Stimulated activated CD4-positive, alpha-beta T cell treated with anti-CD3 and anti-CD28 coated beads, Interleukin-12 subunit alpha, Interleukin-12 subunit beta, amount 100 ng/mL, for 24 hours (primary cell): ENCODE measurements at places on chromosomes 16 and 17.
A peak's percentile ranks its signal among the peaks of the same experiment; 100 is the strongest.

GRCh38 chr17:40075201-40075941 is 12.6 kb downstream of the THRA start:
- peak; percentile 50 for DNase-seq

- DNase-seq = no peak
These were observed 98.7 kb upstream of the CCL2 start for GRCh38 chr17:34156401-34156740.

DNA sequence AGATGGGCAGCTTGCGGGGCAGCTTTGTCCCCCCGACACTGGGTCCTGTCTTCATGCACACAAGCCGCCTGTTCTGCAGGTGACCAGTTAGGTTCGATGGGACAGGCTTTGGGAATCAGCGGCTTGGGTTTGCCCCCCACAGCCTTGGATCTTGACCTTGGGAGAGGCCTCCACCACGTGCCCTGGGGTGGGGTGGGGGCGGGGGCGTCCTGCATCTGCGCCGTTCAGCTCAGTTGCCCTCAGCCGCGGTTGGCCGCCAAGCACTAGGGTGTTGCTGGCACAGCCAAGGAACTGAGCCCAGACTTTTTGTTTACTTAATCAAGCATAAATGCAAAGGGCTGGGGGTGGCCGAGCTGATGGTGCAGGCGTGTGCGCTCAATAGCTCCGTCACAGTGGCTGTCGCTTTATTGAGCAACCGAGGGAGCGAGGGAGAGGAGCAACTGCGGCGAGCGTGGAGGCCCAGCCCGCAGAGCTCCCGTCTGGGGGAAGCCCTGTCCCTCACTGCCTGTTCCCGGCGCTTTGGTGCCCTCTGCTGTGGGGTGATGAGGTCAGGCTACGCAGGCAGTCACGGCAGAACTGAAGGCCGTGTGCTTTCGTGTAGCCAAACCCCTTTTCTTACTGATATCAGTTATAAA is 33.9 kb downstream of the JPH3 start:
- DNase-seq = peak; percentile 83

DNA sequence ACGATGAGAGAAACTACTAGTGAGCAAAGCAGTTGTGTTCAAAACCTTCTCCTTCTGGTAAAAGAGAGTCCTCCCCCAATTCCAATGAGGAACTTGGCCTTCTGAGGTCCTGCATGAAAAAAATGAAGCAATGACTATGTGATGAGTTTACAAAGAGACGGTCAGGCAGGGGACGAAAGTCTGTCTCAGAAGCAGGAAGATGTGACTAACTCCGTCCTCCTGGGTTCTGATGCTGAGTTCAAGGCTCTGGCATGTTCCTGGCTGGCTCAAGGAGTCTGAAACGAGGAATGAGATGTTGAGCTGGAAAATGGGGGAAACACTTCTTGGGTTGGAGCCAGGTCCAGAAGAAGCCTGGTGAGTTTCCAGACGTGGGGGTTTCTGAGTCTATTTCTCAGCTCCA is 129.6 kb downstream of the CPPED1 start:
- DNase-seq = no peak

DNA sequence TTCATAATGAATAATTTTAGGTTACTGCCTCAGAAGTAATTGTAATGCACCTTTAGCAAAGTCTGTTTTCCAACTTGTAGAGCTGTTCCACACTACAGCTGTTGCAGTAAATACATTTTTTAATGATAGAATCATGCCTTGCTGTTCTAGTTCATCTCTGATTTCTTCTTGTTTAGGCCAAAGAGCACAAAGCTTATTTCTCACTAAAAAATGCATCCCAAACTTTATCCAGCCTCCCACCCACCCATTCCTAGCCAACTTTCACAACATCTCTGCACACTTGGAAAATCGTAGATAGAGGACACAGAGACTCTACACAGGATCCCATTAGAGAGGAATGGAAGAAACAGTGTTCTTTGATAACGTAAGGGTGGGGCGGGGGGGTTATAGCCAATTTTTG is 252.2 kb upstream of the DYNLRB2 start:
- no peak for DNase-seq

DNA sequence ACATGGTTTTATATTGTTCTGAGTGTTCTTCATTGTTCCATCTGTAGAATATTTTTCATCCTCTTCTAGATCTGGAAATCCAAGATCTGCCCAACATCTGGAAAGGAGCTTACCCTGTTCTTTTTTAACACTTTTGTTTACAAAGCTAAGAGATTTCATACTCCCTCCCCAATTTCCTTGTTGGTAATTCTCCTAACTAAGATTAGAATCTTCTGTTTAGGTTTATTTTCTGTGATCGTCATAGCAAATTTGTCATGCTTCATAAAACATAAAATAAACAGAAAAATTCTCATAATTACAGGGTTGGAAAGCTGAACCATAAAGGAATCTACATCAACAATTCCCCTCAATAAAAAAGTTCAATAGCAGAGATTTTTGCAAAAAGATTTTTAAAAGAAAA is 580.3 kb upstream of the CA10 start:
- DNase-seq = no peak

DNA sequence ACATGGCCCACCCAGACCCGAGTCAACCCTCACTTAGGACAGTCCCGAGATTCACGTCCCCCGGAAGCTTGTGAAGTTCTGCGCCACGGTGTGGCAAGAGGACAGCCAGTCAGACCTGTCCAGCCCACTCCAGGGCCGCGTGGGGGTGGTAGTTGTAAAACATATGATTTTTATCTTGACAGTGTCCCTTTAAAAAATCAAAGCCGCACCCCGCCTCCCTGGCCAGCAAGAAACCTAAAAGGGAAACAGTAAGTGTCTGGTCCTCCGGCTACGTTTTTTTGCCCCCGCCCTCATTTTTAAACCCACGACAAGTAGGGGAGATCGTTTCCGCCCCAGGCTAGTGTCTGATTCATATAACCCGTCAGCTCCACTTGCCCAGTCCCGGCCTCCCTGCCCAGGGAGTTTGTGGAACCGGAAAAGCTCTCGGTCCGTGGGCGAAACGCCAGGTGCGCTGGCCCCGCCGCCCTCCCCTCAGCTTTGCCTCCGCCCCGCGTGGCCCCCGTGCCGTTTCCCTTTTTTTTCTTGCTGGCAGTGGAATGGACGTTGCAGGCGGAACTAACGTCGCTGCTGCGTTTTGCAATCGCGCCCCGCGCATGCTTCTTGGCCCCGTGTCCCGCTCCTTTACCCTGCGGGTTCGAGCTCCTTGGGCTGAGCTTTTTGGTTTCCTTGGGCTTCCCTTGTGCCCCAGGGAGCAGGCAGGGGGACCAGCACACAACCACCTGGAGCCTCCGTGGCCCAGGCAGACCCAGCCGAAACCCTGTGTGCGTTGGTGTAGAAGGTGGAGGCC is 13.3 kb upstream of the NUDT16L1 start:
- DNase-seq = no peak

GRCh38 chr16:31357324-31358109 is 2.5 kb downstream of the ITGAX start:
- no peak for DNase-seq

DNA sequence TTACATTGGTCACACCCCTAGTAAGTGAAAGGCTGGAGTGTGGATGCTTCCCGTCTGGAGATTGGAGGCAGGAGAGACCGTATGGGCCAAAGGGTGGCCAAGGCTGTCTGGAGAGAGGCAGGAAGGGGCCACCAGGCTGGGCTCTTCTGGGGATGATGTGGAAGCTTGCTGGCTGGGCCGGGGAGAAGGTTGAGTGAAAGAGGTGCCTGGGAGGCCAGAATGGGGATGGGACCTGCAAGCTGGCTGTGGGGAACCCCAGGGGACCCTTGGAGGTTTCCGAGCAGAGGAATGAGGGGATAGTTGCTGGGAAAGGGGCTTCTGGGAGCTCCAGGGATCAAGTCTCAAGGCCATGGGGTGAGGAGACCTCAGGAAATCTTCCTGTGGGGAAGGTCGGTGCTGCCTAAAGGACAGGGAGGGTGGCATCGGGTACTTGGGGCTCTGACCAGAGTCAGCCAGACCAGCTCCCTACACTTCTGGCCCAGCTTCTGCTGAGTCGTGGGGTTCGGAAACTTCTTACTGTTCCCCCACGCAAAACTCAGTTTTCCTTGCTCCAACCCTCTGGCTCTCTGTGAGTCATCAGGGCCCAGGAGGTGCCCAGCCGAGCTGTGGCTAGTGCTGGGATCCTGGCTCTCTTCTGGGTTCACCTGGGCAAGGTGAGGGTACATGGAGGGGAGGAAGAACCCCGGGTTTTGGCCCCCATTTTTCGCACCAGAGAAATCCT is 3.1 kb downstream of the MRC2 start:
- DNase-seq = no peak

- no peak for DNase-seq
These were observed 308.2 kb downstream of the XYLT1 start for GRCh38 chr16:17162560-17162959.

- DNase-seq = no peak
These were observed 178.4 kb downstream of the IRF8 start for GRCh38 chr16:86077243-86077940.

DNA sequence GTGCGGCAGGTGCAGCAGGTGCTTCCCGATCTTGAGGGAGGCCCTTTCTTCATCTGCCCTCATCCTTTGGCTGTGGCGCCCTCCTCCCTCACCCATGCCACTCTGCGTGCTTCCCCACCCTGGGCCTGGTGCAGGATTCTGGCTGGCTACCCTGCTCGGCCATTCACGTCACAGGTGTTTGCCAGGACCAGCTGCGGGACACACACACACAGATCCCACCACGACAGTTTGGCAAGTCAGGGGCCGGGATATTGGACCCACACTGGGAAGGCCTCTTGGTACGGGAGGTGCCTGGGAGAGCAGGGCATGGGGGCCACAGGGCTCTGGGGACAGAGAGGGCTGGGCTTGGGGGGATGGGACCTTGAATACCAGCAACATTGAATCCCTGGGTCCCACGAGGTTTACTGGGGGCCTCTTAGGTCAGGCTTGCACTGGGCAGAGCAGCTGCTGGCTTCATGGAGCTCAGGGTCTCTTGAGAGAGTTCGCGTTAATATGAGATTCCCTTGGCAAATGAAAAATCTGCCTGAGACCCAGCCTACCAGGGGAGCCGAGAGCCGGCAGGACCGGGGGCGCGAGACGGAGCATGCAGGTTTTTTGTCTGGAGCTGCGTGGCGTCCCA is 15.1 kb downstream of the ADCY7 start:
- DNase-seq = no peak

DNA sequence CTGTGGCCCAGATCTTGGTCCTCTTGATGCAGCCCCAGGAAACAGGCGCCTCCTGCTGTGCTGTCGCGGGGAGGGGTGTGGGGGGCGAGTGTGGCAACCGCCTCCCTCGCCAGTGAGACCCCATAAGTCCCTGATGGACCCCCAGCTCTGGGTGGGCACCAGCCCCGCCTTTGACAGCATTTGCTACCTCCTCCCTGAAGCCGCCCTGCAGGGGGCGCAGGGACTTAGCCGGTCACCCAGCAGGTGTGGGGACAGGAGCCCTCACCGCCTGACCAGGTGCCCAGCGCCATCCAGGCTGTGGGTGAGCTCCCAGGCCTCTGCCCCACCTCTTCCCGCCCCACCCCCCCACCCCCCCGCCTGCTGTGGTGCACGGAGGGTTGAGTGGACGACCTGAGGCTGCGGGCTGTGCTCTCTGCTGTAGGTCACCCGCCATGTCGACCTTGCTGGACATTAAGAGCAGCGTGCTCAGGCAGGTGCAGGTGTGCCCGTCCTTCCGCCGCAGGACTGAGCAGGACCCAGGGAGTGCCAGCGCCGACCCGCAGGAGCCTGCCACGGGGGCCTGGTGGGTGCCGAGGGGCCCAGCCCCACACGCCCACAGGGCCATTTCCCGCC is 4.8 kb downstream of the BAIAP3 start:
- DNase-seq = no peak

DNA sequence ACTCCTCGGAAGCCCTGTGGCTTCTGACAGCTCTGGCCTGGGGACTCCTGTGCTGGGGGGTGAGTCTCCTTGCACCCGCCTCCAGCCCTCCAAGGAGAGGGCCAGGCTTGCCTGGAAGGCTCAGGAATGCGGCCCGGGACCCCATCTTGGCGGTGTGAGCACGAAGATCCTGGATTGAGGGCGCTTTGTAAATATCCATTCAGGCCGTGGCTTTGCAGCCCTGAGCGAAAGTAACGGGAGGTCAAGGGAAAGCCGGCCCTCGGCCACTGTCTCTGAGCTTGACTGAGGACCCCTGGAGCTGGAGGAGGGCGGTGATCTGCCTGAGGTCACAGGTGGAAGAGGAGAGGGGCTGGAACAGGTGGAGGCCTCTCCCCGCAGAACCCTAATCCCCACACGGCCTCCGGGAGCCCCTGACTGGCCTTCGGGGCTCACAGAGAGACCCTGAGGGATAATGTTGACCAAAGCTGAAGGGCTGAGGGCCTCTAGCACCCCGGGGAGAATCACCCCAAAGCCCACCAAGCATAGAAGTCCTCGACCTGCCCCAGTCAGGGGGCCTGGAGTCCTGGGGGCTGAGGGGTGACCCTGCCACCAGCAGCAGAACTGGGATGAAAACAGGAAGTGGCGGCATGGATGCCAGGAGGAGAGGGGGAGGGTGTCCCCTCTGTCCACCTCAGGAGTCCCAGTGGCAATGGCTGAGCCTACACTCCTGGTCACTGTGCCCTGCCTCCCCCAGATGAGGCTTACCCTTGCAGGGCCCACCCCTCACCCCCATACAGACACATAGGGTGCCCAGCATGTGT is 8.3 kb upstream of the RASD1 start:
- no peak for DNase-seq

DNA sequence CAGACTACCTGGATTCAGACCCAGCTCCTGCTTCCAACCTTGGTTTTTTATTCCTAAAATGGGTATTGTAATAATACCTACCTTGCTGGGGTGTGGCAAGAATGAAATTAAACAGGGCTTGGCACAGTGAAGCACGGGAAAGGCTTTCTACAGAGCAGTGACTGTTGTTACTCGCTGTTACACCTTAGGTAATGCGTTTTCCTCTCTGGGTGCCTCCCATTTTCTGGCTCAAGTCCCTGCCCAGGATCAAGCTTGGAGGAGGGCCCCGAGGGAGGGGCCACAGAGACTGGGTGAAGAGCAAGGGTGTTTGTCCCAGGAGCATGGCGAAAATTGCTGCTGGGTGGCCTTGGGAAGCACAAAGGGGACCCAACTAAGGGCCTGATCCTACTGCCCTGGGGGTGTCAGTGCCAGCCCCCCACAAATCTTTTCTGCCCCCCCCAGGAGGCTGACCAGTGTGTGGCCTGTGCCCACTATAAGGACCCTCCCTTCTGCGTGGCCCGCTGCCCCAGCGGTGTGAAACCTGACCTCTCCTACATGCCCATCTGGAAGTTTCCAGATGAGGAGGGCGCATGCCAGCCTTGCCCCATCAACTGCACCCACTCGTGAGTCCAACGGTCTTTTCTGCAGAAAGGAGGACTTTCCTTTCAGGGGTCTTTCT is 13.3 kb downstream of the MIEN1 start:
- DNase-seq = no peak

DNA sequence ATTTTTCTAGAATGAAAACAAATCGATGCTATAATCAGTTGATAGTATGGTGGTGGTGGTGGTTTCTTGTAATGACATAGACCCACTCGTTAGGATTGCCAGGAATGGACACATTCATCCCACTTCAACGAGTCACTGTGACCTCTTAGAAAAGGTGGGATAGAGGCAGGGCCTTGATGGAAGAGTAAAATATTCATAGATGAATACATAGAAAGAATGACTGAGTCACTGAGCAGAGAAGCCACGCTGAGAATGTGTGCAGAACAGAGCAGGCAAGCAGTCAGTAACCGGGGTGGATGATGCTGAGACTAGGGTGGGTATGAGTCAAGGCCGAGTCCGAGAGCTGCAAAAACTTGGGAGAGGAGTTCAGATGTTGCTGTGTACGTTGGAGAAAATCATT is 129.9 kb downstream of the PITPNC1 start:
- no peak for DNase-seq
